Stimulated activated CD8-positive, alpha-beta memory T cell treated with anti-CD3 and anti-CD28 coated beads, Interleukin-4, amount 100 ng/mL, for 48 hours (primary cell): ENCODE measurements at places on chromosomes 2 and 18.

GRCh38 chr2:88321449-88322248 is 130.8 kb downstream of the FOXI3 start:
- no peak for DNase-seq

- no peak for DNase-seq
These were observed 2.7 kb upstream of the PPP4R1 start for GRCh38 chr18:9617006-9617542.

GRCh38 chr2:54629914-54630857 is 93.3 kb upstream of the EML6 start:
- peak; percentile 40 for DNase-seq

DNA sequence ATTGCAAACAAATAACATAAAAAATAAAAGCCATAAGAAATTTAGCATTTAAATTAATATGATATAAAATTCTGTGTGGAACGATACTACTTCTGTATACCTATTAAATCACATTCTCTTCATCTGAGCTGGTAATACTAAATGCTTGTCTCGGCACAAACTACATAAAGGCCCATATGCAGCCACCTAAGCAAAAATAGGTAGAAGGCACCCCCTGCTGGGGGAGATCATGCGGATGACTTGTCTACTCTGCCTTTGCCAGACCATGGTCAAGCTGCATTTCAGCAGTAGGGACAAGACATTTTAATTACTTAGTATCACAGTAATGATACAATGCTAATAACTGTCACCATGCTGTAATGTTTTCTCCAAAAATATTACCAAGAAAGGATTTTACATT is 108.0 kb downstream of the CDH19 start:
- peak; percentile 27 for DNase-seq

DNA sequence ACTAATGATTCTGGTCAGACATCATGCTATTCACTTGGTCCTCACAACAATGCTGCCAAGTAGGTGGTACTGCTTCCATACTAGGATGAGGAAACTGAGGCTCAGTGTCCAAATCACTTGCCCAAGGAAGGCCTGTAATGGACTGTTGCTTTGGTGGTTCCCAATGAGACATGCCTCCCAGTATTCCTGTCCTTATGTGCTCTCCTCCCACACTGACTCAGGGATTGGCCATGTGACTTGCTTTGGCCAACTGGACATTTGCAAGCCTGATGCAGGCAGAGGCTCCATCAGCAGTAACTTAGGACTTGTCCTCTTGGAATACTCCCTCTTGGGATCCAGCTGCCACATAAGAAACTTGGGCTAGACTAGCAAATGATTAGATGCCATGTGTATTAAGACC is 3.0 kb downstream of the FBXO41 start:
- DNase-seq = no peak

GRCh38 chr2:38394903-38395341 is 17.8 kb upstream of the ATL2 start:
- no peak for DNase-seq

DNA sequence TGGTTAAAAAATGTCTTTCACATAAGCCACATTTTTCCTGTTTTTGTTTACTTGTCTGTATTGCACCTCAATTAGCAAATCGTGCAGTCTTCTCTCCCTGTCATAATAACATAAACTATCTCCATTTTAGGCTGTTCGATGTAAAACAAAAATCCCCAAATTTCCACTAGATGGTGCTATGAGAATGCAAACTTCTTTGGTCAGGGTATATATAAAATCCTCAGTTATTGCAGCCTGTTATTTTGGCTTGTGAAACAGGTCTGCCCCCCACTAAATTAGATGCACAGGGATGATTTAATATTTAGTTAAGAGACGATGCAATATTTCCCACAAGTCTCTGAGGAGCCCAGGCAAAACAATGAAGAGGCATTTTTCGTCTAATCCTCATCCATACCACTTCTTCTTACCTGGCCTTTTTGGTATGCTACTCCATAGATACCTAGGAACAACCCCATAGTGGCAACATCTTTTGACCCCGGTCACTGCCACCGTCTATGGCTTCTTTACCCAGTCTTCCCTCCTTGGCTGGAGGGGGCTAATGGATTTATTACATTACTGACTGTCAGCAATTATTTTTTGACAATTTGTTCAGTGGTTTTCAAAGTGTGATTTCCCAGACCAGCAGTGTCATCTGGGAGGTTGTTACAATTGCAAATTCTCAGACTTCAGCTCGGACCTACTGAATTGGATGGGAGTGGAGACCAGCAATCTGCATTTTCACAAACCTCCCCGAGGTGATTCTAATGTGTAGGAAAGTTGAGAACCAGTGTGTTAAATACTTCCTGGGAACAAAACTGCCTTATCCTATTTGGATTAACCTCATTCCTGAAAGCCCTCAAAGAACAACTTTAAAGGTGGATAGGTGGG is 117.4 kb upstream of the CWC22 start:
- no peak for DNase-seq

- DNase-seq = no peak
These were observed 610.0 kb upstream of the RAB6C start for GRCh38 chr2:129369437-129369836.

DNA sequence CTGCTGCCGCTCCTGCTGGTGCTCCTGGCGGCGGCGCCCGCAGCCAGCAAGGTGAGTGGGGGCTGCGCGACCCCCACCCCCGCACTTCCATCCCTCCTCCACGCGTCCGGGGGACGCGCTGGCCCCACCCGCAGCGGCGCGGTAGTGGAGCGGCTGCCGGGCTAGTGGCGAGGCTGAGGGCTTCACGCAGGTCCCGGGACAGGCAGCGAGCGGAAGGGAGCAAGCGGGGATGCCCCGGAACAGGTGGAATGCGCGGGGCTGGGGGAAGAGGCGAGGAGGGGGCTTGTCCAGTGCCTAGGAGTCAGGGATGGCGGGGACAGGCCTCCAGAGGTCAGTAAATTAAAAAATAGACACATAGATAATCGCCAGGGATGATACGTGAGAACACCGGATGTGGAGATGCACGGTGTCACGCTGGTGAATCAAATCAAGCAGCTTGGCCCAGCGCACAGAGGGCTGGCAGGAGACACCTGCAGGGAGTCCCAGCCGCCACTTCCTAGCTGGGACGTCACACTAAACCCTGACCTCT is 403 bp downstream of the COL4A3 start:
- peak; percentile 33 for DNase-seq

- DNase-seq = no peak
These were observed 16.6 kb downstream of the KCNG2 start for GRCh38 chr18:79814373-79814772.

- DNase-seq = no peak
These were observed 9.3 kb downstream of the MAPRE3 start for GRCh38 chr2:26979741-26980140.

- DNase-seq = no peak
These were observed 58.4 kb upstream of the SPAG16 start for GRCh38 chr2:213225866-213226265.

DNA sequence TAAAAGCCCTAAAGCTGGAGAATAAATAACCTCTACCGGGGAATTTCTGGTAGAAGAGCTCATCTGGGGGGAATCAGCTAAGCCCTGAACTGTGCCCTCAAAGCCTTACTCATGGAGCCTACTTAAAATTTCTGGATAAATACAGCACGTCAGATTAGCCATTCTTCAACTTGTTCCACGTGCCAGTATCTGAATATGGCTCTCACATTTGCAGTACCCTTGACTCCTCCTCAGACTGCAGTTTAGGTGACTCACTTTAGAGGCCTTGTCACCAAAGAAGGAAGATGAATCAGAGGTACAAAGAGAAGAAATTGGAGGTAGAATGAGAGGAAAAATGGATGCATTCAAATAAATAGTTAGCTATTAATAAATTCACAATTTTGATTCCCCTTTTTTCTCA is 34.6 kb upstream of the POTEC start:
- DNase-seq = no peak
